ENCODE measurements at places on chromosomes 6 and 20.

DNA sequence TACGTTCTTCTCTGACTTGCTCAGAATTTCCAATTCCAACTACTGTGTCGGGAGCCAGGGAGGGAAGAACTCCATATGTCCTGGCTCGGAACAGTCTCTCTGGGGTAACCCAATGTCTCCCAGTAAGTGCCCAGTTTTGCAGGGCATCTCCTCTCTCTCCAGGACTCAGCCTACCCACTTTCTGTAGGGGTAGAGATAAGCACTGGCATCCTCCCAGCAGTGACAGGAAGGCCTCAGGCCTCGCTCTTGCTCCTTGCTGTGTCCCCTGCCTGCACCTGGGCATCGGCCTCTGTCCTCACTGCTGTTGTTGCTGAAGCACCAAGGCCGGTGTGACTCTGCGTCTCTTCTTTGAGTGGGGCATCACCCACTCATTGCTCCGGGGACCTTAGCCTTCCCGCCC, 388.9 kb upstream of the JARID2 start:
- no peak for DNase-seq

GRCh38 chr6:140354296-140354695, 979.8 kb upstream of the CITED2 start:
- DNase-seq: no peak

GRCh38 chr6:5730585-5731263, 276.0 kb downstream of the NRN1 start:
- no peak for DNase-seq

DNA sequence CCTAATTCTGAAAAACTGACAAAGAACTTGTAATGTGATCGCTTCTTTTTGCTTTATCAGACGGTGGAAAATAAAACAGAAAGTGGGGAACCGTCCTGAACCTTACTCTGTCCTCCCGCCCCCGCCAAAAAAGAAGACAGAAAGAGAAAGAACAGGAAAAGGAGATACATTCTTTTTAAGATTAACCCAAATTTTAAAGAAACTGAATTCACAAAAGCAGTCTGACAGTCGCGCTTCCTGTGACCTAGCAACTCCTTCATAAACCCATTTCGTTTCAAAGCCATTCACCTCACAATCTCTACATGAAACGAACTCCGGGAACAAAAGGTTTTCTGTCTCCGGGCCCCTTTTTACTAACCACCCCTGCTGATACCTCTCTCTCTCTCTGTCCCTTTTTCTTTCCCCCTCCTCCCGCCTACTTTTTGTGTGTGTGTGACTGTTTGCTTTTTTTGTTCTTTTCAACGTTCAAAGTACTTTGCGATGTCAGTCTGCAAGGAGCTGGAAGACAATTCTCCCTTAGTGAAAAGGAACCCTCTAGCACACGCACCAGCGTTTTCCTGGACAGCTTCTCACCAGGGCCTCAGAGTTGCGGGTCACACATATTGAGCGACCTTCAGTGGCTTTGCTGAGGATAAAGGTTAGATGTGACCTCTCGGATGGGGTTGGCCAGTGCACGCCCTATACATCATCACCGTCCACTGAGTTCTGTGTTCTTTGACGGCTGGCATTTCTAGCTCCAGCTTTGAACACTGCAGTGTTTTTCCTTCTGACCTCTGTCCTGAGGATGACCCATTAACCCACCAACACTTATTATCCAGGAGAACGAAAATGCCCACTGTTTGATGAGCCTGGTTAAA, 530 bp upstream of the NEDD9 start:
- no peak for DNase-seq

DNA sequence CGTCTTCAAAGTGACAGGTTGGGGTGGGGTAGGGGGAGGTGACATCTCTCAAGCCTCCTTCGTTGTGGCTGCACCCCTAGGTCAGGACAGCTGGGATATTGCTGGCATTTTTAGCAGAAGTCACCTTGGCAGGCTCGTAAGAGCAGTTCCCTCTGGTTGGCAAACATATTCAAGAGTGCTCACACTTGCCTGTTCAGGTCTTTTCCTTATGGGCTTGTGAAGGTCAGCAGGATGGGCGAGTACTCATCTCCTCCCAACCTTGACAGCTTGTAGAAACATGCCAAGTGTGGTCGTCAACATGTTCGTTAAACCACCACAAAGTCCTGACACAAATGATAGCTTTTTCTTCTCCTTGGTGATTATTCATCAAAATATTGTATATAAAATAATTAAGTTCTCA, 113.6 kb downstream of the HDGFL1 start:
- no peak for DNase-seq

Measured in sciatic nerve (tissue), 2 donors.